ENCODE measurements at places on chromosomes 16 and 17. TPM values are rescaled to one million over a fixed set of nuclear protein-coding genes. Genes with fewer than 3 reads are reported as not detected.

Gene KRT9
- not detected for total RNA-seq

- no peak overlapping the region for H3K27ac ChIP-seq
- H3K36me3 ChIP-seq: no peaks in the 10 kb centered on the region
- no peaks in the 10 kb centered on the region for H3K27me3 ChIP-seq
- H3K4me1 ChIP-seq: peaks cover 24% of the 10 kb centered on the region
These were observed 1.1 kb upstream of the CRHR1 start for GRCh38 chr17:45782889-45783592.

- DNase-seq: no peak
- H3K4me1 ChIP-seq: peaks cover 33% of the 10 kb centered on the region
- no peak overlapping the region for H3K4me3 ChIP-seq
- no peaks in the 10 kb centered on the region for H3K36me3 ChIP-seq
- H3K27ac ChIP-seq: peak overlapping the region; percentile 44
- no peaks in the 10 kb centered on the region for H3K27me3 ChIP-seq
These were observed 17.4 kb downstream of the RNF213 start for GRCh38 chr17:80277751-80278671.

DNA sequence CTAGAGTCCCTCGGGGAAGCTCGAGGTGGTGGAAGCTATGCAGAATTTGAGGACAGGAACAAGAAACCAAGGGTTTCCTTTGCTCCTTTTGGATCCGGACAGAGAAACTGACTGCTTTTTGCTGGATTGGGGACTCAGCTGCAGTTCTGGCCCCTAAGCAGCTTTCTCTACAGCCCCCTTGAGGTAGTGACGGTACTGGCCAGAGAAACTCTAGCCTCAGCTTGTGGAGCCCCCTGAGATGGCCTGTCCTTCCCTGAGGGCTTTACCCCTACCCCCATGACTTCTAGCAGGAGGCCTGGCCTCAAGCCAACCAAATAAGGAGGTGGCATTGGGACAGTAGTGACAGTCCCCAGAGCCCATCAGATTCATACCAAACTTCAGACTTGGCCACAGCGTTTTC, 118.1 kb downstream of the IRX5 start:
- no peak for DNase-seq
- no peaks in the 10 kb centered on the region for H3K27me3 ChIP-seq
- H3K4me1 ChIP-seq: no peaks in the 10 kb centered on the region
- H3K36me3 ChIP-seq: no peaks in the 10 kb centered on the region
- H3K4me3 ChIP-seq: no peak overlapping the region

- H3K4me3 ChIP-seq: peak overlapping the region; percentile 81
- no peaks in the 10 kb centered on the region for H3K27me3 ChIP-seq
- no peaks in the 10 kb centered on the region for H3K36me3 ChIP-seq
- peak; percentile 70 for DNase-seq
- peak overlapping the region; percentile 91 for H3K27ac ChIP-seq
These were observed 1.3 kb downstream of the CAVIN1 start for GRCh38 chr17:42421507-42422338.

- H3K4me1 ChIP-seq: peaks cover 88% of the 10 kb centered on the region
- H3K27ac ChIP-seq: no peak overlapping the region
- no peaks in the 10 kb centered on the region for H3K36me3 ChIP-seq
These were observed 15.5 kb downstream of the ADGRG1 start for GRCh38 chr16:57643910-57644309.

GRCh38 chr16:82263521-82264143, 93.6 kb upstream of the MPHOSPH6 start:
- no peak overlapping the region for H3K4me3 ChIP-seq
- no peaks in the 10 kb centered on the region for H3K4me1 ChIP-seq
- peak; percentile 44 for DNase-seq
- no peak overlapping the region for H3K27ac ChIP-seq
- H3K36me3 ChIP-seq: no peaks in the 10 kb centered on the region

DNA sequence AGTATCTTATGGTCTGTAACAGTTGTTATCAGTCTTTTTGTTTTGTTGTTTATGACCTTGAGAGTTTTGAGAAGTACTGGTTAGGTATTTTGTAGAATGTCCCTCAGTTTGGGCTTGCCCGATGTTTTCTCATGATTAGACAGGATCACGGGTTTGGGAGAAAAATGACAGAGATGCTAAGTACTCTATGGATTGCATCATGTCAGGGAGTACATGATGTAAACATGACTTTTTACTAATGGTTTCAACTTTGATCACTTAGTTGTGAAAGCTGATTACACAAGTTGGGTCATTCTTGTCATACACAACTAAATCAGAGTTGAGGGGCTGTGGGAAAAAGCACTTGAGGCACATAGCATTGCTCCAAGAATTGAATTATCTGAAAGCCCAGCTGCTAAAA, 94.7 kb upstream of the SIAH1 start:
- no peaks in the 10 kb centered on the region for H3K4me1 ChIP-seq
- H3K27ac ChIP-seq: no peak overlapping the region
- DNase-seq: no peak
- H3K4me3 ChIP-seq: no peak overlapping the region
- H3K27me3 ChIP-seq: no peaks in the 10 kb centered on the region

- H3K27ac ChIP-seq: no peak overlapping the region
- H3K4me3 ChIP-seq: no peak overlapping the region
- H3K27me3 ChIP-seq: no peaks in the 10 kb centered on the region
- peaks cover 3% of the 10 kb centered on the region for H3K4me1 ChIP-seq
These were observed 143.7 kb upstream of the RCVRN start for GRCh38 chr17:10048629-10049350.

DNA sequence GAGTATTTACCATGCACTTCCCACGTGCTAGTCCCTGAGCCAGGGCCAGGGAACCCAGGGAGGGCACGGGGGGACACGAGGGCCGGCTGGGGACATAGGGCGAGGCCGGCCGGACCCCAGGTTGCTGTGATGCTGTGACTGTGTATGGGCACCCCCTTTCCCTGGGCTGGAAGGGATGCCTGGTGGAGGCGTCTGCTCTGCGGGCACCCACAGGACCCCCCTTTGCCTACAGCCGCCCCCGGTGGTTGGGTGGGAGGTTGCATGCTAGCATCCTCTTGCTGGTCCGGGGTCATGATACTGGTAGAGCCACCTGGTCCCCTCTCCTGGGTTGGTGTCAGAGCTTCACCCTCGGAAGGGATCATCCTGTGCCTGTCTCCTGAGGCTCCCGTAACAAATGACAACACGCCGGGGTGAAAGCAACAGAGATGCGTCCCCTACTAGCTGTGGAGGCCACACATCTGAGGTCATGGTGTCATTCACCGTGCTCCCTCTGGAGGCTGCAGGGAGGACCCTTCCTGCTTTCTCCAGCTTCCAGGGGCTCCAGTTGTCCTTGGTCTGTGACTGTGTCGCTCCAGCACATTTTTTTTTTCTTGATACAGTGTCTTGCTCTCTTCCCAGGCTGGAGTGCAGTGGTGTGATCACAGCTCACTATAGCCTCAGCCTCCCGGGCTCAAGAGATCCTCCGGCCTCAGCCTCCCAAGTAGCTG, 3.1 kb upstream of the CIAO3 start:
- no peak overlapping the region for H3K4me3 ChIP-seq
- no peak for DNase-seq
- H3K4me1 ChIP-seq: peaks cover 13% of the 10 kb centered on the region

DNA sequence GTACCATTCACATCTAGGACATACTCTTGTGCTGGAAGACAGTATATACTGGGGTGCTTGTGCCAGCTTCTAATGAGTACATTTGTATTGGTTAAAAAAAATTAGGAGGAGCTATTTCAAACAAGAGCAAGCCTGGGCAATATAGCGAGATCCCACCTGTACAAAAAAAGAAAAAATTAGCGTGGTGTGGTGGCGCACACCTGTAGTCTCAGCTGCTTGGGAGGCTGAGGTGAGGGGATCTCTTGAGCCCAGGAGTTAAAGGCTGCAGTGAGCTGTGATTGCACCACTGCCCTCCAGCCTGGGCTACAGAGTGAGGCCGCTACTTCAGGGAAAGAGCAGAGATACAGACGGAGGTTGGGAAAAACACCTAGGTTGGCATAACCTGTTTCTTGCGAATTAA, 1.2 kb downstream of the MRTFB start:
- peak overlapping the region; percentile 92 for H3K27ac ChIP-seq
- H3K36me3 ChIP-seq: no peaks in the 10 kb centered on the region
- peaks cover 15% of the 10 kb centered on the region for H3K4me1 ChIP-seq
- no peaks in the 10 kb centered on the region for H3K27me3 ChIP-seq

DNA sequence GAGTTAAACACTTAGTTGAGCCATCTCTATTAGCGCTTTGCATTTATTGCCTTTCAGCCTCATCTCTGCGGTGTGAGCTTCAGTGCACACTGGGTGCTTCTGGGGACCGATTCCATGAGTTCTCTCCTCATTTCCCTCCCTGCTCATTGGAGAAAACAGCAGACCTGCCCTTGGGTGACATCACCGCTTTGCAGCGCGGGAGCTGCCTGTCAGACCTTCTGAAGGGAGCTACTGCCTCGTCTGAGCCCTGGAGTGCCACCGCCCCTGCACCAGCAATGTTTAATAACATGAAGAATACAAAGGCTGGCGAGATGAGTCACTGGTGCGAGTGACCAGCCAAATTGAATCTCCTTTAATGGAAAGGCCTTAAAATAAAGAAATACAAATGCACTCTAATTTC, 30.2 kb upstream of the CPPED1 start:
- H3K4me1 ChIP-seq: no peaks in the 10 kb centered on the region
- no peak overlapping the region for H3K4me3 ChIP-seq
- no peak overlapping the region for H3K27ac ChIP-seq
- H3K36me3 ChIP-seq: no peaks in the 10 kb centered on the region

- H3K36me3 ChIP-seq: no peaks in the 10 kb centered on the region
- no peak for DNase-seq
- no peak overlapping the region for H3K27ac ChIP-seq
- peaks cover 64% of the 10 kb centered on the region for H3K4me1 ChIP-seq
- no peak overlapping the region for H3K4me3 ChIP-seq
These were observed 77.5 kb downstream of the ANKRD11 start for GRCh38 chr16:89412811-89413210.

DNA sequence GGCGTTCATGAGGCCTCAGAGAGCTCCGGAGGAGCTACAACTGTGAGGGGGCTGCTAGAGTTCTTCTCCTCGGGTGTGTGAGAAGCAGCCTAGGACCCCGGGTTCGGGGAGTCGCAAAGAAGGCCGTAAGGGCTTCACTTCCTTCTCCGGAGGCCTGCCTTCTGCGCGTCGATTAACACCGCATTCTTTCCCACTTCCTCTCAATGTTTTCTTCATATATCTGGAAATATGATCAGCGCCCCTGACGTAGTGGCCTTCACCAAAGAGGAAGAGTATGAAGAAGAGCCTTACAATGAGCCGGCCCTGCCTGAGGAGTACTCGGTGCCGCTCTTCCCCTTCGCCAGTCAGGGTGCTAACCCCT, 449 bp downstream of the SMCR8 start:
- H3K27me3 ChIP-seq: no peaks in the 10 kb centered on the region
- peaks cover 52% of the 10 kb centered on the region for H3K4me1 ChIP-seq
- peaks cover 11% of the 10 kb centered on the region for H3K36me3 ChIP-seq
- H3K4me3 ChIP-seq: peak overlapping the region; percentile 50
- DNase-seq: no peak
